CD4-positive, alpha-beta T cell treated with Interleukin-10 for 1 hour (primary cell): ENCODE measurements at places on chromosomes 12 and 14.

DNA sequence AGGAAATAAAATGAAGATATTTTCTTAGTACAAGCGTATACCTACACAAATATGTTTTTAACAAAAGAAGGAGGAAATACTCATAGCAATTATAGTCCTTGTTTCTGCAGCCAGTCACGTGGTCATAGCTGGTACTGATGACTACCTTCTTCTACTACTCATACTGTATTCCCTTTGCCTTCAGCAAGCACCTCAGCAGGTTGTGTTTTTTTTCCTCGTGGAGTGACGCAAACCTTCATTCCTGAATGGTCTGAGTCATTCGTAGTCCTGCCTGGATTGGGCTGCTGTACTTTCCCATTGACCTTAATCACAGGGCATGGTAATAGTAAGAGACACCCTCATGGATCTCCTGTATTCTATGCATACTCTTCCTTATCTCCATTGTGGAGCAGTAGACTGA is 25.7 kb upstream of the SLC16A7 start:
- no peak for DNase-seq

DNA sequence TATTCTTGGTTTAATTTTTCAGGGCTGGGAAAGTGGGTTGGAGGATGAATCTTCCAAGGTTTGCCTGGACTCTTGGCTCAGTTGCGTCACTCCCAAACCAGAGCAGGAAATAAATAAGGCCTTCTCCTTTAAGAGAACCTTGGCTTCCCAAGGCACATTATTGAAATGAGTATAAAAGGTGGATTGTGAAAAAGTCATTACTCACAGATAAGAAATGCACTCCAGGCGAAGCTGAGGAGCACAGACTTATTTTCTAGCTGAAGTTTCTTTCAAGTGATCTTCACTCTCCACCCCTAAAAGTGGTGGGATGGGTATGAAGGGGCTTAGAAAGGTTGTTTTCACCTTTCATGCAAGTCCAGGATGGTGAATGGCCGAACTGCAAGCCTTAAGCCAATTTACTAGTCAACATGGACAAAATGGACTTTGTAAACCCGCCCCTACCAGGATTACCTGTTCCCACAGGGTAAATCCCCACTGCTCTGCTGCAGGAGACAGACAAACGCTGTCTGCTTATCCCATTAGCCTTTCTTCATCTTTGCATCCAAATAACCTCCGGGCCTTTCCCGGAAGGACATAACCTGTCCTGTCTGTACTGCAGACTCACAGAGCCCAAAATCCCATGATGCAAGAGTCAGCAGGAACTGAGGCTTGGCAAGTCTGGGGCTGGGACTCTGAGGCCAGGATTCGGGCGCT is 207.6 kb downstream of the BCL11B start:
- no peak for DNase-seq

DNA sequence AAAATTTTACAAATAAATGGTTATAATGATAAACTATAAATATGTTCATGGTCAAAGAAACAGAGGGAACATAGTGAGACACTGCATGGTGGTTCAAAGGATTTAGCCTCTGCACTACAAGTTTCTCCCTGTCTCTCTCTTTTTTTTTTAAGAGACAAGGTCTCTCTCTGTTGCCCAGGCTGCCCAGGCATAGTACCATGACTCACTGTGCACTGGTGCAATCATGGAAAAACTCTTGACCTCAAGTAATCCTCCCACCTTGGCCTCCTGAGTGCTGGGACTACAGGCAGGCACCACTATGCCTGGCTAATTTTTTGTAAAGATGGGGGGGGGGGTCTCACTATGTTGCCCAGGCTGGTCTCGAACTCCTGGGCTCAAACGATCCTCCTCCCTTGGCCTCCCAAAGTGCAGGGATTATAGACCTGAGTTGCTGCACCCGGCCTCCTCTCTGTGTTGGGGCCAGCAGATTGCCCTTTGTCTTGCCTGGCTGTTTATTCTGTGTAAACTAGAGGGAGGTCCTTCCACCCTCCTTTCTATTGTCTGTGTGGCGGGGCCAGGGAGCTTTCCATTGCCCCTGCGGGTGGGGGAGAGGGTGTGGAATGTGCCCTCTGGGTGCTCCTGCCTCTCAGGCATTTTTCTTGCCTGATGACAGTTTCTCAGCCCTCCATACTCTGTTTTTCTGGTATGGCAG is 22.1 kb downstream of the MTHFD1 start:
- no peak for DNase-seq

GRCh38 chr14:74638966-74639365 is 26.9 kb upstream of the LTBP2 start:
- no peak for DNase-seq

DNA sequence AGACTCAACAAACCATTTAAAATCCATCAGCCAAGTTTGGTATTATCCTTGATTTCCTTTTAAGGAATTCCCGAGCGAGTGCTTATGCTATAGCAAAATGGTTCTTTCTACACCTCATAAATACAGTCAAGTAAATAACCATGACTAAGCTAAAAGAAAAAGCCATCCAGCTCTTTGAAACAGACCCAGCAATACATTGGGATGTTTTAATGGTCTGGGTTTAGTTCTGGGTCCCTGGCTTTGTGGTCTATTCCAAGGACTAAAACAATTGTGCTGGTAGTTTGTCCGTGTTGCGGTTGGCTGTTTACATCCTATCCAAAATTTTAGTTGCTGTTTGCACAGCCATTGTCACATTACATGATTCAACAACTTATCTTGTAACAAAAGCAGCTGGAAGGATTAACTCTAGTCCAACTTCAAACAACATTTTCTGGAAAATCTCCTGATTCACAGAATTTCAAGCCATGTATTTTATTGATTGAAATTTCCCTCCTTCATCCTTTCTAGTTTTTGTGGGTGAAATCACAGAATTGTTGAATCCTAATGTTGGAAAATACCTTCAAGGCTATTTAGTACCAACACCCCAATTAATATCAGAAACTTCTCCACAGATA is 19.6 kb downstream of the KLRB1 start:
- DNase-seq, result no peak

GRCh38 chr12:94545935-94546771 is 86.5 kb upstream of the CEP83 start:
- DNase-seq, result no peak

- DNase-seq, result no peak
Measured at GRCh38 chr14:37544407-37544806, 50.6 kb downstream of the FOXA1 start.

- no peak for DNase-seq
Measured at GRCh38 chr12:13436182-13436581, 239.7 kb downstream of the EMP1 start.

GRCh38 chr12:29067430-29067829 is 81.6 kb upstream of the FAR2 start:
- DNase-seq, result no peak

GRCh38 chr14:22887260-22887989 is 4.4 kb downstream of the REM2 start:
- peak; percentile 75 for DNase-seq

- DNase-seq, result no peak
Measured at GRCh38 chr14:85336817-85337216, 193.1 kb upstream of the FLRT2 start.

- DNase-seq, result no peak
Measured at GRCh38 chr12:124699909-124700308, 132.5 kb upstream of the NCOR2 start.

GRCh38 chr12:57027805-57028153 is 11.4 kb upstream of the TAC3 start:
- DNase-seq, result no peak
